ENCODE measurements at places on chromosomes 5 and 9. TPM values are rescaled to one million over a fixed set of nuclear protein-coding genes. Genes with fewer than 3 reads are reported as not detected.

- no peak for DNase-seq
Observed at GRCh38 chr5:110414360-110414759, 312.1 kb downstream of the TMEM232 start.

DNA sequence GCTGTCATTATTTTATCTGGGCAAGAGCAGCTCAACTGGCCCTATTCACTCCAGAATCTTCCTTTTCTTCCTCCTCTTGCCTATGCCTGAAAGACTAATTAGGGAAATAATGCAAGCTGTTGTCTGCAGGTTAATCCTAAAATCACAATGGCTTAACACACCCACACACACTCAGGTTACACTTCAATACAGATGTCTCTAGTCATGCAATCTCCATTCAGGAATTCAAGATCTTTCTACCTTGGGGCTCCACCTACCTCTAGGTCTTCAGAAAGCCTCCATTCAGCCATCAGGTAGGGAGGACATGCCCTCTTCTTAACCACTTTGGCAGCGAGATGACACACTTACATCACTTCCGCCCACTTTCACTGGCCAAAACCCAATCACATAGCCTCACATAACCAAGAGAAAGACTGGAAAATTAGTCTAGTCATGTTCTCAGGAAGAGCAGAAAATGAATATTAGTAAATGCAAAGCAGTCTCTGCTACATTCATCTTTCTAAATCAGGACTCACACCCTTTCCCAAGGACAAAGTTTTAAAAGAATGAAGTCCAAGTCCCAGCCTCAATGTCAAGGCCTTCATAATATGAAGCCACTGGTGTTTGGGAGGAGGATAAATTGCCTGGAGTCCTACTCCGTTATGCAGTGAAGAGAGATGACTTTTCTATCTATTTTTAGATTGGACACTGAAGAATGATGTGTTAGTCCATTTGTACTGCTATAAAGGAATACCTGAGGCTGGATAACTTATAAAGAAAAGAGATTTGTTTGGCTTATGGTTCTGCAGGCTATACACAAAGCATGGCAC, 428.1 kb downstream of the EFNA5 start:
- DNase-seq: no peak

DNA sequence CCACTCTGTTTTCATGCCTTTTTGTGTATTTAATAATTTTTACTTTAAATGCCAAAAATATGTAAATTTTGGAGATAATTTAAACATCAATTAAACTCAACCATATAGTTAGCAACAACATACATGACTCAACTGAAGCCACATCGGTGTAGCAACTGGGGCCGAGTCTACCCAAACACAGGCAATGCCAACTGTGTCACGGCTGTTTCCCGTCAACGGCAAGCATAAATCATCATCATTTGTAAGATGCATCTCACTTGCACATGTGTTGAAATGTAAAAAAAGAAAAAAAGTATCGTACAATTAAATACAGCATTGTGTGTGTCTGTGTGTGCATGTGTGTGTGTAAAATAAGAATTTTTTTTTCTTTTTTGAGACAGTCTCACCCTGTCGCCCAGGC, 160.1 kb upstream of the TAS2R1 start:
- no peak for DNase-seq

GRCh38 chr9:133910855-133911514, 81.1 kb downstream of the VAV2 start:
- no peak for DNase-seq

- DNase-seq: peak; percentile 99
Observed at GRCh38 chr9:115373000-115373709, 255.2 kb upstream of the TNC start.

DNA sequence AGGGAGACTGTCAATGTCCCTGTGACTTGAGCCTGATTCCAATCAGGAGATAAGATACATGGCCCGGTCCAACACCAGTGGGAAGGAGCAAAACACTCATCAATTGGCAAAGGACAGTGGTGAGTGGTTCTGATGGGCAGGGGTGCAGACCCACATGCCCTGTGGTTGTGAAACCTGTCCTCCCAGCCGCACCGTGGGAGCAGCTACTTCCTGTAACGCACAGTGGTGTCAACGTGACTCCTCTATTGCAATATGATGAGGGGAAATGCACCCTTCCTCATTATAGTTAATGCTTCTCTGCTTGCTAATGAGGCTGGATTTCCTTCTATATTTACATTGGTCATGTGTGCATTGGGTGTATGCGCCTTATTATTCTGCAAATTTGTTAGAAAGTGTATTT, 223.0 kb downstream of the IRX1 start:
- DNase-seq: no peak

- DNase-seq: no peak
Observed at GRCh38 chr5:162160401-162160800, 92.8 kb downstream of the GABRG2 start.

DNA sequence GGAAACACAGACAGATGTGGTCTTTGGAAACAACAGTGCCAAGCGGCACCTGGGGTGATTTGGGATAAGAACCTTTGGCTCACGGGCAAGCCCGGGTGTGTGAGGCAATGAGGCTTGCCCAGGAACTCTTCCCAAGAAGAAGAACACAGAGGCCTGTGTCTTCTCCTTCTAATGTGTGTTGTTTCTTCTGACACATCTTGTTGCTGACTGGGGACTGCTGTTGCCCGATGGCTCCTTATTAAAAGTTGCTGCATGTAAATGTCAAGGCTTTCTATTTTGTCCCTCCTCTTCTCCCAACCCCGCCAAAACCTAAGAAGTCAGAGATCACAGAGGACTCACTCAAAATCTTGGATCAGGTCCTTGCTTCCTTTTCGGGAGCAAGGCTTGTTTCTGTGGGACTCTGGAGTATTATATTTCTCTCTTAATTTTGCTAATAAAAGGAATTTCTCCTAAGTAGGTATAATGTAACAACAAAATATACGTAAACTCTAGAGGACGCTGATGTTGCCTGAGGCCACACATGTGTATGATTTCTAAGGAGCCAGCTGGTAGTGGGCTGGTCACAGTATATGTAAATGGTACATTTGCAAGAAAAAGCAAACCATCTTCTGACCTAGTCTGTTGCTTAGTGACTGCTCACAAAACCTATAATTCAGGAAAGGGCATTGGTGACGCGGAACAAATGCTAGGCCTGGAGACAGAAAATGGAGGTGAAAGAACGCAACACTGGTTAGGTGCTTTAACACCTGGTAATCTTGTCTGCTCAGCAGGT, 232.5 kb downstream of the GADD45G start:
- DNase-seq: no peak

- DNase-seq: no peak
Observed at GRCh38 chr5:3837506-3837905, 241.9 kb downstream of the IRX1 start.

- DNase-seq: no peak
Observed at GRCh38 chr5:42581845-42582244, 158.6 kb downstream of the GHR start.

DNA sequence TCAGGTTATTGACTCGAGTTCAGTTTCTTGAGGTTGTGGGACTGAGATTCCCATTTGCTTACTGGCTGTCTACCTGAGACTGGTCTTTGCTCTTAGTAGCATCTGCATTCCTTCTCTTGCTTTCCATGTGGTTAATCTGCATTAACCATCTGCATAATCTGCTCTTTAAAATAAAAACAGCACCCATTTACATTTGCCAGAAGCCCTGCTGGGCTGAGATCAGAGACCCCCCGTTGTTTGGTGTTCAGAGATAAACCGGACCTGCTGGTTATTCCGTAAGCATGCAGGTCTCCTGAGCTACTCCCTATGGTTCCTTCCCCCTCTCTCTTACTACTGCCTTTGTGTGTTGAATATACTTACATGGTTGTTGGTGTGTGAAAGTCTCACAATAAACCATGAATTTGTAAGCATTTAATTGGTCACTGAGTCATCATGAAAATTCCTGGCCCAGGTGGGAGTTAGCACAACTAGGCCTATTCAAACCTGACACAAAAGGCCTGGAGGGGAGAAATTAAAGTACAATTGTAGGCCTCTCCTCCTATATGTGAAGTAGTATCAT, 396.7 kb downstream of the MRPS30 start:
- peak; percentile 4 for DNase-seq

DNA sequence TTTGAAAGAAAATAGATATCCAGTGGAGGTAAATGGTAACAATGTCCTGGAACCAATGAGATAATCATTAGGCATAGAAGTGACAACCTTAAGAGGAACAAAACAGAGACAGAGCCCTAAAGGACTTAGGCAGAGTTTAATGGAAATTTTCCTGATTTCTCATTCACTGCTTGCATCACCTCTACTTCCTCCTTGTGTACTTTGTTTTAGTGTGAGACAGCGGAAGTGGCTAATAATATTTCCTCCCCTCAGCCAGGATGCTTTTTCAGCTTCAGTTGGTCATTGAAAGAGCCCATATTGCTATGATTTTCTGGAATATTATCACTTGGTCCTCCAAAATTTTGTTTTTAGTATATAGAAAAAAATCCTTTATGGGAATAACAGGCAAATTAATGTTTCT, 153.4 kb upstream of the MPDZ start:
- peak; percentile 8 for DNase-seq

DNA sequence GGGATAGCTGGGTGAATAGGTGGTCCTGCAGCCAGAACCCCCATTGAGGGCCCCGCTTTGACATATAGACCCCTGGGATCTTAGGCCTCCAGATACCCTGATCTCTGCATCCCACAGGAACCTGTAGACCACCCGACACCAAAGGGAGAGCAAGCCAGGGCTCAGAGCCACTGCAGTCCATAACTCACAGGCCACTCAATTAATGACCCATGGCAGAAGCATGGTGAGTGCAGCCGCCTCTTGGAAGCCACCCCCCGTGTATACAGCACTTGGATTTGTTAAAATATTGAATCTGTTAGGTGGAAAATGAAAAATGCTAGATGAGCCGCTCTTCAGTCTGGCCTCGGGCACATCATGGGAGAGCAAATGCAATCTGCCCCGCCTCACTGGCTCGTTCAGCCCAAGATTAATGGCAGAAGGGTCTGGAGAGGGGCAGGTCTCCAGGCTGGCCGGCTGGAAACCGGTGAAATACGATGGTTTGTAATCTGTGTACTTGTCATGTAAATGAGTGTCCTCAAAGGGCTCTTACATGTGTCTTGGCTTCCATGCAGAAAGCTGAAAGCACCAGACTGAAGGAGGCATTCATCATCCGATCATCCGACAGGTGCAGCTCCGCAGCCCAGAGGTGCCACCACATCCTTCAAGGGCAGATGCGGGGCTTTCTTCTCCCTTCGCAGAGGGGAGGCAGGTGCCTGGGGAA, 111.3 kb downstream of the OLFM1 start:
- DNase-seq: no peak

GRCh38 chr9:110748251-110748893, 79.8 kb downstream of the MUSK start:
- DNase-seq: peak; percentile 92

DNA sequence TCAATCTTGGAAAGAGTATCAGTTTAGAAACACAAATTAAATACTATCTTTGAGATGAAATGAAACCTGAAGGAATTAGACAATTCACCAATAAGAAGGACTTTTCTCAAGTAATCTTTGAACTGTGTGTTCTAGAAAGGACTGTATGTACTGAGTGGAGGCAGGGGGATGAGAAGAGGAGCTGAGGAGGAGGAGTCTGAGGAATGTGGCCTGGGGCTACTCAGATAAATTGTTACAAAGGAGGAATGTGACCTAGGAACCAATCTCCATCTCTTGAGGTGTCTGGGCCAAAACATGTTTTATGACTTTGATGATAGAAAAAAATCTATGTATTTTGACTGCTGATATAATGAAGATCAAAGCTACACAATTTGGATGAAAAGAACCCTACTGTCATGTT, 124.3 kb upstream of the ANKRD55 start:
- DNase-seq: peak; percentile 58

DNA sequence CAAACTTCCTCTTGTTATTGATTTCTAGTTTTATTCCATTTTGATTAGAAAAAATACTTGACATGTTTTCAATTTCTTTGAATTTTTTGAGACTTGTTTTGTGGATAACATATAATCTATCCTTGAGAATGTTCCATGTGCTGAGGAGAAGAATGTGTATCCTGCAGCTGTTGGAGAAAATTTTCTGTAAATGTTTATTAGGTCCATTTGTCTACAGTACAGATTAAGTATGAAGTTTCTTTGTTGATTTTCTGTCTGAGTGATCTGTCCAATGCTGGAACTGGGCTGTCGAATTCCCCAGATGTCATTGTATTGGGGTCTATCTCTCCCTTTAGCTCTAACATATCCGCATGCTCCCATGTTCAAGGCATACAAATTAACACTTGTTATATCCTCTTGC, 251.2 kb downstream of the CSNK1G3 start:
- no peak for DNase-seq

GRCh38 chr9:110947491-110948044, 90.7 kb downstream of the LPAR1 start:
- DNase-seq: no peak

GRCh38 chr5:133421806-133422205, 190.5 kb downstream of the FSTL4 start:
- DNase-seq: no peak

GRCh38 chr5:68335075-68335474, 119.5 kb downstream of the PIK3R1 start:
- no peak for DNase-seq

GRCh38 chr5:137594717-137595116, 95.6 kb upstream of the SPOCK1 start:
- DNase-seq: peak; percentile 20

Gene TTC23L
- total RNA-seq: not detected

Gene NADK2
- total RNA-seq: 36.4 TPM

Gene CCL27
- total RNA-seq: not detected

Gene ARID3C
- not detected for total RNA-seq

Gene FOXD4
- total RNA-seq: 0.05 TPM

Gene F2R
- 91.4 TPM for total RNA-seq

Gene LECT2
- total RNA-seq: not detected

Gene NIM1K
- 0.07 TPM for total RNA-seq

Gene NSG2
- total RNA-seq: not detected

Gene PRLR
- 0.96 TPM for total RNA-seq

Gene NR4A3
- total RNA-seq: 0.17 TPM

Gene ZNF354C
- 0.32 TPM for total RNA-seq

Gene CAVIN4
- total RNA-seq: 0.37 TPM

Gene ARHGEF39
- total RNA-seq: 3.0 TPM

Gene PCDHGC4
- total RNA-seq: 0.69 TPM

Gene TRPM6
- total RNA-seq: 0.49 TPM

Gene ZNF883
- total RNA-seq: 8.1 TPM

Gene FOXD4L3
- not detected for total RNA-seq

All from M059J (cell line).